NCI-H1105 (cell line): ENCODE measurements at places on chromosomes 2 and 18.

DNA sequence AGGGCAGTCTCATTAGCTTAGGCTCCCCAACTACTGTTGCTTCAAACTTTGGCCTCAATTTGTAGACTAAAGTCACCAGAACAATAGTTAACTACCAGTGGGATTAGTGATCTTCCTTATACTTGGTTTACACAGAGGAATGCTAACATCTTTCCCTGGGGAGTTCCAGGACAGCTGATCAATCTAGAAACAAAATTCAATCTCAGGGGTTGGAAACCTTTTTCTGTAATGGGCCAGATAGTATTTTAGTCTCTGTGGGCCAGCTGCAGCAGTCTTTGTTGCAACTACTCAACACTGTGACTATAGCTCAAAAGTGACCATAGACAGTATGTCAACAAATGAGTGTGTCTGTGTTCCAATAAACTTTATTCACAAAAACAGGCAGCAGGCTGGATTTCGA is 85.7 kb downstream of the METTL8 start:
- DNase-seq = no peak

DNA sequence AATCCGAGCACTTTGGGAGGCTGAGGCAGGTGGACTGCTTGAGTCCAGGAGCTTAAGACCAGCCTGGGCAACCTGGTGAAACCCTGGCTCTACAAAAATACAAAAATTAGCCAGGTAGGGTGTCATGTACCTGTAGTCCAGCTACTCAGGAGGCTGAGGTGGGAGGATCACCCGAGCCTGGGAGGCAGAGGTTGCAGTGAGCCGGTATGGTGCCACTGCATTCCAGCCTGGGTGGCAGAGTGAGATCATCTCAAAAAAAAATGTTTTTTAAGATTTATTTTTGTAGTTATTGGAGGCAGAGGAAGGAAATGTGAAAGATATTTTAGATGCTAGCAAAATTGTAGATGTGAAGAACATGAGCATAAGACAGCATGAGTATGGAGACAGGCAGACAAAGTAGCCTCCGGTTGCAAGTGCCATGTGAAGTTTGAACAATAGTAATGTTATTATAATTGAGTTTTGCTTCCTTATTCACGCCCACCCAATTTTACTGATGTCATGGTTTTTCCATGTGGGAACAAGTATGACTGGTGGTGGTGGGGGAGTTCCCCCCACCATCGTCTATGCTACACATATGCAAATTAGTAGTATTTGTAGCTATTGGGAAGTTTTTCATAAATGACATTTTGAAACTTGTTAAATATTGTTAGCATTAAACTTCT is 18.0 kb downstream of the REL start:
- no peak for DNase-seq

DNA sequence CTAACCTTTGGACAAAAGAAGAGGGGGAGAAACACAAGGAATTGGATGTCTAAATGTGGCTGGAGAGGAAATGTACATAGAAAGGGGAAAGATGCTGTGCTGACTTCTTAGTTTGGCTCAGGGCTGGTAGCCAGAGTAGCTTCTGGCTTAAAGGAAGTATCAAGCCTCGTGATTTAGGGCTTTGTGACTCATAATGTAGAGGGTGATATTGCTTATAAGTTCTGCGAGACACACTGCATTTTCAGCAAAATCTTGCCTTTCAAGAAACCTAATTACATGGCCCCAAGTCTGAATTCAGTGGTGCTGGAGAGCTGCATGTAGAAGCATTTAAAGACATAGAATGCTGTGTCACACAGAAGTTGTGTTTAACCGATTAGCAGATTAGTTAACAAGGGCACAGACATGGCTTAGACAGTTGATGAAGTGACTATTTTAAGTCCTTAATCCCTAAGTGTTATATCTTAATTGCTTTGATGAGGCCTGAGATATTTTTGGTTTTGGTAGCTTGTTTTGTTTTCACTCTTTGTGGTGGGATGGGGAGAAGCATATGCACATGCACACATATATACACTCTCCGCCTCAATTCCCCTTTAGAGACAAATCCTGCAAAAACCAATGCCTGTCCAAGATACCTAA is 66.4 kb downstream of the EPAS1 start:
- DNase-seq = no peak

GRCh38 chr2:236935083-236935482 is 150.6 kb upstream of the COPS8 start:
- DNase-seq = no peak

DNA sequence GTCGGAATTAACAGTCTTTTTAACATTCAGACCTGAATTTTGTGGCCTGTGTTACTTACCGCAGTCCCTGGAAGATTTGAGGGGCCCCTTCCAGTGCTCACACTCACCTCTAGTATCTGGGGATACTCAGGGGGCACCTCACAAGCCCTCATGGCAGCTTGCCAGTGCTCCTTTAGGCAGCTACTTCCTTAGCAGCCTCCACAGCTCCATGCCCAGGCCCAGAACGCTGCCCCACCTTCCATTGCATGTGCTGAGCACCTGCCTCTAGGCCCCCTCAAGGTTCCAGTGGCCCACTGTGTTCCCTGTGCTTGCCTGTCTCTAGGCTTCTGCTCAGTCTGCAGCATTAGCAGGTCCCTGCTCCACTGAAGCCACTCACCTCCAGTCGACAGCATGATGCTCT is 30.0 kb upstream of the PLA2R1 start:
- no peak for DNase-seq

GRCh38 chr2:179538406-179539123 is 273.9 kb upstream of the SESTD1 start:
- no peak for DNase-seq

GRCh38 chr2:163734401-163734800 is 1.4 kb downstream of the FIGN start:
- no peak for DNase-seq

GRCh38 chr18:78984941-78985784 is 5.5 kb downstream of the SALL3 start:
- DNase-seq = peak; percentile 73

DNA sequence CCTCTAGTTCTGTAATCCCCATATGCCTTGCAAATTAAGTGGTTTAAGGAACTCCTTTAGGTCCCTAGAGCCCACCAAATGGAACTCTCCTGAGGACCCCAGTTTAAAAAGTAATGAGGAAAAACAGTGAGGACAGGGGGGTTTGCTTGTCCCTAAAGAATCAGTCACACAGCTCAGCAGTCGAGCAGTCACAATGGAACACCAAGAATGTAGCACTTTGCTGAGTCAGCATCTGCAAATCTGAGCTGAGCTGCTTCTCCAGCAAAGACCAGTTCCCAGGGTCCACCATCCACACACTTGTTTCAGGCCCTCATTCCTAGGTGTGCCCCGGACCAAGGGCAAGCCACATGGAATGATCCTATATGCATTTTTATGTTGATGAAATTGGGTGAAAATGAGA is 46.2 kb upstream of the NEDD4L start:
- DNase-seq = no peak

GRCh38 chr2:64273524-64274398 is 129.5 kb upstream of the PELI1 start:
- DNase-seq = no peak

DNA sequence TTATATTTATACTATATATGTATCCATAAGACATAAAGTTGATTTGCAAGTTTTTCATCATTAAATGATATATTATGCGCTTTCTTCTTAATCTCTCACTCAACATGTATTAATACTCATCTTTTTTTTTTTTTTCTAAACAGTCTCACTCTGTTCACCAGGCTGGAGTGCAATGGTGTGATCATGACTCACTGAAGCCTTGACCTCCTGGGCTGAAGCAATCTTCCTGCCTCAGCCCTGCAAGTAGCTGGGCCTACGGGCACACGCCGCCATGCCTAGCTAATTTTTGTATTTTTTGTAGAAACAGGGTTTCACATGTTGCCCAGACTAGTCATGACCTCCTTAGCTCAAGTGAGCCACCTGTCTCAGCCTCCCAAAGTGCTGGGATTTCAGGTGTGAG is 51.4 kb upstream of the MAP4K3 start:
- no peak for DNase-seq

GRCh38 chr2:238168196-238169047 is 9.7 kb downstream of the ERFE start:
- no peak for DNase-seq

- DNase-seq = no peak
Measured at GRCh38 chr2:43075054-43075593, 151.3 kb downstream of the ZFP36L2 start.

GRCh38 chr18:67652288-67652687 is 135.8 kb upstream of the DSEL start:
- no peak for DNase-seq

DNA sequence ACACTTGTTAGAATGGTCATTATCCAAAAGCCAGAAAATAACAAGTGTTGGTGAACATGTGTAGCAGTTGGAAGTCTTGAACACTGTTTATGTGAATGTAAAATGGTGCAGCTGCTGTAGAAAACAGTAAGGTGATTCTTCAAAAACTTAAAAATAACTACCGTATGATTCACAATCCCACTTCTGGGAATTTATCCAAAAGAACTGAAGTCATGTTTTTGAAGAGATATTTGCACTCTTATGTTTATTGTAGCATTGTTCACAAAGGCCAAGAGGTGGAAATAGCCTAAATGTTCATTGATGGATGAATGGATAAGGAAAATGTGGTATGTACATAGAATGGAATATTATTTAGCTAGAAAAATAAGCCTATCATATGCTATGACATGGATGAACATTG is 6.3 kb upstream of the SPP2 start:
- no peak for DNase-seq

DNA sequence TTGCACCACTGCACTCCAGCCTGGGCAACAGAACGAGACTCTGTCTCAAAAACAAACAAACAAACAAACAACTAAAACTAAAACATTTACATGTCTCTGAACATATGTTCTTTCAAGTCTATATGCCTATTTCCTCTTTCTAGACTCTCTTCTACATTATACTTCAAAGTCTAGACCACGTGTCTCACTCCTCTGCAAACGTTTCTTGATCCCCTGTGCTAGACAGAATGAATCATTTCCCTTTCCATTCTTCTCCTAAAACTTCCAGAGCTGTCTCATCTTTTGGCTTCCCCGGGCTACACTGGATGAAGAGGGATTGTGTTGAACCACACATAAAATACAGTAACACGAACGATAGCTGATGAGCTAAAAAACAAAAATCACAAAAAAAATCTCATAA is 67.1 kb downstream of the BAZ2B start:
- DNase-seq = no peak

GRCh38 chr2:237818066-237818473 is 19.5 kb downstream of the RBM44 start:
- no peak for DNase-seq

DNA sequence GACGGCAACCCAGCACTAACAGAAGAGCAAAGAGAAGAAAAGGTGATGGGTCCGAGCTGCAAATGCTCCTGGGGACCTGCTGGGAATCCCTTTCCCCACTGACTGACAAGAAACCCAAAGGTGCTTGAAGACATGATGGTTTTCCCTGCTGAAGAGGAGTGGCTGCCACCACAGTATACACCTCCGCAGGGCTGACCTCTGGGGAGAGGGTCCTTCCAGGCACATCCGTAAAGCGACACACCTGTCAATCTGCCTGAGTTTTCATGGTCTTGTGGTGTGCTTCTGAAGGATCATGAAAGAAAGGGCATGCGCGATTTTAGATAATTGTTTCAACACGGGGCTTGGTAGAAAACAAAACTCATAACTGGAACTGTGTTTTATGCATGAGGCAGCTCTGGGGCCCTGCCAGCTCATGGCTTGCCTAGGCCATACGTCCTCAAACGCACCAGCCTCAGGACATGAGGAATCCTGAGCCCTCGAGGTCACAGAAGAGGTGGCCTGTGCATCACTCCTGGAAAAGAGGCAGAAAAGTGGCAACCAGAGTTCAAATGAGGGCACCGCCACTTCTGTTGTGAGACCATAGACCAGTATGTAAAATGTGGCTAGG is 51.8 kb downstream of the SERTAD2 start:
- no peak for DNase-seq

GRCh38 chr18:12659904-12660605 is 2.1 kb upstream of the SPIRE1 start:
- peak; percentile 35 for DNase-seq

DNA sequence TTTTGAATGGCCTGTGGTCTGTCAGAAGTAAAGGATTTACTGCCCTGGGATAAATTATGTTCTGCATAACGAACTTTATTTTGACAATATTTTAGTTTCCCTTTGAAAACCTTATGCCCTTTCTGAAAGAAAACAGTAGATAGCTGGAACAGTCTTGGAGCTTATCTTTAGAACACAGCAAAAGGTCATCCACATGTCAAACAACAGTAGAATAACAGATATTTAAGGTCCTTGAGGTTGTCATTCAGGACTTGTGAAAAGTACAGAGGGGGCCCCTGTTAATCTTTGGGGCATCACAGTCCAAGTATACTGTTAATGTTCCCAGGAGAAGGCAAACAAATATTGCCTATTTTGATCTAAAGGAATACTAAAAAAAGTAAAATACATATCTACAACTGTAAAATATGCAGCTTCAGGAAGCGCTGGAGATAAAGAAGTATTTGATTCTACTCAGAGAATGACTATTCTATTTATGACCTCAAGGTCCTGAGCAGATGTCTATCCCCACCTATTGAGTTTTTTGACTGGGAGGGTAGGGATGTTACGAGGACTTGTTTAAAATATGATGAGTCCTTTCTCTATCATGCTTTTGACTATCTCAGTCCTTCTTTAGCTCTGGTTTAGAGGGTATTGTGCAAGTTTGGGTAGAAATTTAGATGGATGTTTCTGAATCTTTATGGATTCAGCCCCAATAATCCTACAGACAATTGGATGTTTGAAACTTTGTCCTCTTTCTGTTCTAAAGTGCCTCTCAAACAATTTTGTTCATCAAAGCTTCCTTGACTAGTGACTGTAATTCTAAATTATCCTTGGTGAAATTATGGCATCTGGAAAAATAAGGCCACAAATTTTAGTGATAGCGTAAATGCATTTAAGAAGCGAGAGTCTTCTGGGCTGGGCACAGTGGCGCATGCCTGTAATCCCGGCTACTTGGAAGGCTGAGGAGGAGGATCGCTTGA is 25.1 kb upstream of the TMEM214 start:
- no peak for DNase-seq

DNA sequence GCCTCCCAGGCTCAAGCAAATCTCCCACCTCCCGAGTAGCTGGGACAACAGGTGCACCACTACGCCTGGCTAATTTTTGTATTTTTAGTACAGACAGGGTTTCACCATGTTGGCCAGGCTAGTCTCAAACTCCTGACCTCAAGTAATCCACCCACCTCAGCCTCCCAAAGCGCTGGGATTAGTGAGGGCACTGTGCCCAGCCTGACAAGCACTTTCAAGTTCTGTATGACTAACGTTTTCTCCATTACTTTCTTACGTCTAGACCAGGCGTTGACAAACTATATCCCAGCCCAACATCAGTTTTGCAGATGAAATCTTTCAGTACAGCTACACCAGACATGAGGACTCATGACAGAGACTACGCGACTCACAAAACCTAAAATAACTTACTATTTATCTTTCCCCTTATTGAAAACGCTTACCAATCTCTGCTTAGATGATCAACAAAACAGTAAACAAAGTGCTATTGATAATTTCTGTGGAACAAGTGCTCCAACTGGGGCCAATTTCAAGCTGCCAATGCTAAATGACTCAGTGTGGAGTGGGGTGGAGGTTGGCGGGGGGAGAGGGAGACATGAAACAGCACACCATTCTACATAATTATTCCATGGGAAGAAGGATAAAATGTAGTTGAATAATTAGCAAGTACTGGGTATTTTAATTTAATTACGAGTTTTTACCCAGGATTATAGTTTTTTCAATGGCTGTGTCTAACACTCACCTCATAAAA is 59.1 kb downstream of the SAP130 start:
- no peak for DNase-seq

GRCh38 chr2:133433455-133434451 is 134.5 kb downstream of the NCKAP5 start:
- DNase-seq = no peak
